ENCODE measurements at places on chromosomes 2 and 18. TPM values are rescaled to one million over a fixed set of nuclear protein-coding genes. Genes with fewer than 3 reads are reported as not detected.

The SCN7A gene
- 0.98 TPM for polyA plus RNA-seq

The SLC14A1 gene
- 3.9 TPM for polyA plus RNA-seq

The ALPP gene
- polyA plus RNA-seq: 0.32 TPM

- no peaks in the 10 kb centered on the region for H3K4me1 ChIP-seq
- H3K4me3 ChIP-seq: no peak overlapping the region
- no peaks in the 10 kb centered on the region for H3K27me3 ChIP-seq
- DNase-seq: no peak
- no peaks in the 10 kb centered on the region for H3K36me3 ChIP-seq
Measured at GRCh38 chr2:149692961-149693396, 105.4 kb upstream of the MMADHC start.

- peaks cover 8% of the 10 kb centered on the region for H3K36me3 ChIP-seq
- no peaks in the 10 kb centered on the region for H3K27me3 ChIP-seq
- no peak overlapping the region for H3K27ac ChIP-seq
- no peaks in the 10 kb centered on the region for H3K4me1 ChIP-seq
- no peak overlapping the region for H3K4me3 ChIP-seq
Measured at GRCh38 chr2:11279398-11279797, 65.0 kb downstream of the ROCK2 start.

GRCh38 chr2:232525791-232526371 is at the start of gene CHRND:
Gene CHRND (plus strand): TSS chr2:232526160. CDS start chr2:232526216, 56 bp downstream.
- no peaks in the 10 kb centered on the region for H3K36me3 ChIP-seq
- H3K4me3 ChIP-seq: no peak within 1 kb of the TSS

GRCh38 chr2:35871672-35872071 is 483.9 kb upstream of the CRIM1 start:
- H3K36me3 ChIP-seq: no peaks in the 10 kb centered on the region
- DNase-seq: no peak
- H3K4me1 ChIP-seq: no peaks in the 10 kb centered on the region
- no peak overlapping the region for H3K27ac ChIP-seq
- H3K4me3 ChIP-seq: no peak overlapping the region

DNA sequence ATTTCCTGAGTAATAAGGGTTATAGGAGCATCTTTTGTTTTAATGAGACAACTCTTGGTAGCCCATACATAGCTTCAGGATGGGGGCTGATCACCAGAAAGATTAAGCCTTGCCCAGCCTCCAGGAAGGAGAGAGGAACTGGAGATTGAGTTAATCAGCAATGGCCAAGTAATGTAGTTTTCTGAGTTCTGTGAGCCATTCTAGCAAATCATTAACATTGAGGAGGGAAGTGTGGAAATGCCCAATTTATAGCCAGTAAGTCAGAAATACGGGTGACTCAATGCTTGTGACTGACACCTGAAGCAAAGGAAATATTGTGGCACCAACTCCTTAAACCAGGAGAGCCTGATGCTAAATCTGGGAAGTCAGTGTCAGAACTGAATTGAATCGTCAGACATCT is 205.1 kb upstream of the SRD5A2 start:
- no peak for DNase-seq
- H3K4me1 ChIP-seq: no peaks in the 10 kb centered on the region
- H3K27ac ChIP-seq: no peak overlapping the region
- no peaks in the 10 kb centered on the region for H3K36me3 ChIP-seq
- H3K4me3 ChIP-seq: no peak overlapping the region
- no peaks in the 10 kb centered on the region for H3K27me3 ChIP-seq
